ENCODE measurements at places on chromosomes 13 and 19.

DNA sequence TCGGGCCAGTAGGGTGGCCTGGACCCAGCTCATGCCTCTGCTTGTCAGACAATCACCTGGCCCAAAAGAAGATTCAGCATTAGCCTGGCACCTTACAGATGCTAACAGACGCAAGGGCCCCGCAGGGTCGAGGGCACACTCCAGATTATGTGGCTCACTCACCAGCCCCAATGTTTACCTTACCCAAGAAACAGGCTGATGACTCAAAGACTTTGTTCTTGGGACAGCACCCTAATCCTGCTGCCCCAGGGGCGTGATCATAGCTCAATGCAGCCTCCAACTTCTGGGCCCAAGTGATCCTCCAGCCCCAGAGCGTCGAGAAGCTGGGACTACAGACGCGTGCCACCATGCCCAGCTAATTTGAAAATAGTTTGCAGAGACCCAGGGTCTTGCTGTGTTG lies 9.8 kb downstream of the ECSIT start:
- DNase-seq: no peak

DNA sequence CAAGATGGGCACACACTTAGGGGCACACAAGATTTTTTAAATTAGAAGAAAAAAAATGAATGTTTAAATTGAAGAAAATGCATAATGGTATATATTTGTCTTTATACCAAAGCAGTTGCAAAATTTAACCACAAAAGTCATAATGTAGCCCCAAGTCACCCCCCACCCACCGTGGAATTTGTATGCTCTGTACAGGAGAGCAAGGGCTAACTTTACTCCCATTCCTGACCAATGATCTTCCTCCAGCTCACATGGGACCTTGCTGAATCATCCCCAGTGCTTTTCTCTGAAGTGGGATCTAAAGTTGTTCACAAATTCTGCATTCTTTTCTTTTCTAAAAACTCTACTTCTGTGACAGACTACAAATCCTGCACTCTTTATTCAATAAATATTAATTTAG lies 597.0 kb downstream of the UQCRFS1 start:
- no peak for DNase-seq

DNA sequence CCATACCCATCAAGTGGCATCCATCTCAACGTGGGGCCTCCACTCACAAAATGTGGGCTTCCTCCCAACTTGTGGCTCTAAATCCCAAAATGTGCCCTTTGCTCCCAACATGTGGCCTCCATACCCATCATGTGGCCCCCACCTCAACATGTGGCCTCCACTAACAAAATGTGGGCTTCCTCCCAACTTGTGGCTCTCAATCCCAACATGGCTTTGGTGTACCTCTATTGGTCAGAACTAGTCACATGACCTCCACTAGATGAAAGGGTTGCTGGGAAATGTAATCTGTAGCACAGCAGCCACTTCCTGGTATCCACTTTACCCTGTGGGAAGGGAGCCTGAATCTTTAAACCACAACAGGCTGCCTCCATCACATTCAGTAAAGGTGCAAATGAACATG lies 10.1 kb upstream of the ACER1 start:
- DNase-seq: no peak

DNA sequence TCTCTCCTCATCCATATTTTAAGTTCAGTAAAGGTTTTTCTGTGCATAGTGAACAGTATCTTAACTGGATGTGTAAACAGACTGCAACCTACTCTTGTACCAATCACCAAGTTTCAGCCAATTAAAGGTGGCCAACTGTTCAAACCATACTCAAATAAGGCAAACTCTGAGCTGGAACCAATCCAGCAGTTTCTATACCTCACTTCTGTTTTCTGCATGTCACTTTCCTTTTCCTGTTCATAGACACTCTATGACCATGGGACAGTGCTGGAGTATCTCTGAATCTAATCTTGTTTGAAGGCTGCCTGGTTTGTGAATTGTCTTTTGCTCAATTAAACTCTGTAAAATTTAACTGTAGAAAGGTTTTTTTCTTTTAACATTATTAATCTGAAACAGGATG lies 470.3 kb upstream of the SLITRK6 start:
- DNase-seq: no peak

DNA sequence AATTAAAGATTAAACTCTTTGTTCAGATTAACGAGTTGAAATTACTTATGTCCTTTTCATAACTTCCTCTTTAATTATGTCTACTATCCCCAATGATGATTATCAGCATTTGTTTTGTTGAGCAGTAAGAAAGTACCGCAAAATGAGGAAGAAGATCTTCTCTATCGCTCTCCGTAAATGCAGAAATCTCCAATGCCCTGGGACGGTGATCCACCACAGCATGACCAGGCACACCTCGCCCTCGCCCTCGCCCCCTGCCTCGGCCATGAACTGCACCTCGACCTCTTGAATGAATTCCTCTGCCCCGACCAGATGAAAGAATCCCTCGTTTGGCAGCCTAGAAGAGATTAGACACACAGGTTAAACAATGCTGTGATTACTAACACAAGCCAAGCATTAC lies 69.1 kb downstream of the RBM26 start:
- DNase-seq: peak; percentile 66

GRCh38 chr13:100755891-100756290 lies 81.3 kb upstream of the TMTC4 start:
- DNase-seq: no peak

GRCh38 chr19:13892870-13893269 lies 13.0 kb downstream of the BRME1 start:
- no peak for DNase-seq

DNA sequence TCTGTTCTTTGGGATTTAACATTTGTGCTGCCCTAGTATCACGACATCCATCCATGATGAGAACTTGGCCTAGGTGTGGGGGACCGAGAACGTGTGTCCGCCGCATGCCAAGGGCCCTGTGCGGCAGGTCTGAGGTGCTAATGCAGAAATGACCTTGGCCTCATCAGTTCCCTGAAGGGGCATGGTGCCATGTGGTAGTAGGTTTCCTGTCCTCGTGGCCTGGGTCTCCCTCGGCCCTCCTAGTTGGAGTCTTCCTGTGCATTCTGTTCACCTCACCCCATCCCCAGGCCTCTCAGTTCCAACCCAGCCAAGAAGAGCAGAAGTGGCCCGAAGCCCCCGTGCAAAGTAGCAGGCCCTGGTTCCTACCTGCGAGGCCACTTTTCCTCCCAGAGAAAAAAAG lies 59.8 kb downstream of the GGACT start:
- no peak for DNase-seq

DNA sequence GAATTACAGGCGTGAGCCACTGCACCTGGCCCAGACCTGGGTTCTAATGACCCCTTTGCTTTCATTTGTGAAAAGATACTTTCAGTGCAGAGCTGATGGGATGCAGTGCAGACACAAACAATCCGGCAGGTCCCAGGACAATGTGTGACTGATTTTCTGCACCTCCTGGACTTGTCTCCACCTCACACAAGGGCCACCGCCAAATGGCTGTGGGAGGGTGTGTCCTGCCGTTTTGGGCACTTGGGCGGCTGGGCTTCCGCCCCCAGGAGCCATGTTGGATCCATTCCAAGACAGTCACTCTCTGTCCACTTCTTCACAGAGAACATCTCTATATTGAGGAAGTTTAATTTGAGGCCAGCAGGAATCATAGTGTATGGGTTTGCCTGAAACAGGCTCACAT lies 112.3 kb upstream of the ZNF507 start:
- no peak for DNase-seq

GRCh38 chr13:30998136-30999088 lies 66.0 kb downstream of the TEX26 start:
- DNase-seq: no peak

DNA sequence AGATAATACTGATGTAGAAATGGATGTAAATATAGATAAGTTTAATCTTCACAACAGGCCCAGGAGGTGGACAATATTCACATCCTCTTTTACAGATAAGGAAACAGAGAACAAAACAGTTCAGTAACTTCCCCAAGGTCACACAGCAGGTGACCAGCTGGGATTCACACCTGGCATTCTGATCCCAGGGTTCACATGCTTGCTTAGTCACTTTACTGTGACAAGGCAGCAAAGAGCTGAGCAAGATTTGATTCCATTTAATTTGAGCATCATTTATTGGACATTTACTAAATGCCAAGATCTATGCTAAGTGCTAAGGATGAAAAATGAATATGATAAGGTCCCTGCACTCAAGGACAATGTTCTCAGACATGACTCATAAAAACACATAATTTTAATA lies 94.1 kb upstream of the STARD13 start:
- DNase-seq: no peak

DNA sequence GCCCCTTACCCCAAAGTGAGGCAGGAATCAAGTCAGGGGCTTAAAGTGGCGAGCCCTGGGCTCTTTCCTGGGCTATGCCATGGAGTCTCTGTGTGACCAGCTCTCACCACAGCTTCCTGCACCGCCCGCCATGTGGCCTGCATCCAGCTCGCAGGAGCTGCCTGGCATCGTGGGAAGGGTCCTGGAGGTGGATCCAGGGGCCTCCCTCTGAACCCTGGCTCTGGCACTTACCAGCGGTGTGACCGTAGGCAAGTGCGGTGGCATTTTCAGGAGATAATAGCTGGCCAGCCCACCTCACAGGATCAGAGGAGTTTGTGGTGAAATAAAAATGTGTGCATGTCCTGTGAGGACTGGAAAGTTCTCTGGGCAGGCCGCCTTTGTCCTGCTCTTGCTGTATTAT lies 26.0 kb downstream of the DHRS12 start:
- no peak for DNase-seq

GRCh38 chr13:70894258-70894657 lies 786.0 kb upstream of the KLHL1 start:
- no peak for DNase-seq

- no peak for DNase-seq
Observed at GRCh38 chr13:28978574-28978973, 158.4 kb downstream of the MTUS2 start.

All from common myeloid progenitor, CD34-positive (primary cell).